Cortex of kidney (tissue), 1 donor: ENCODE measurements at places on chromosomes 5 and 9.

GRCh38 chr9:76738402-76738801, 25.8 kb upstream of the PCA3 start:
- DNase-seq = no peak

DNA sequence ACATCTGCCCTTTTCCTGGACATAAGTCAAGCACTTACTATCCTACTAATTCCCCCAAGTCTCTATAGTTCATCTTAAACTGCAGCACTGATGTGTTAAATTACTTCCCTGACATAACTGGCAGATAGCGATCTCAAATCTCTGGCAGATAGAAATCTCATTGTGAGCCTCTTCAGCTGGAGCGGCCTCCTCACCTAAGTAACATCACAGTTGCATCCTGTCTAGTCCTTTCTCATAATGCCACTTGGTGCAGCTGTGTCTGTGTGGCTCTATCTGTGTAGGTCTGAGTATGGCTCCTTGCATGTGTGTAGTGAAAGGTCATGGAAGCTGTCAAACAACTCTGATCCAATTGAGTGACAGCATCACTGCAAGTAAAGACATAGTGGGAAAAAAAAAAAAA, 53.6 kb upstream of the FST start:
- no peak for DNase-seq

DNA sequence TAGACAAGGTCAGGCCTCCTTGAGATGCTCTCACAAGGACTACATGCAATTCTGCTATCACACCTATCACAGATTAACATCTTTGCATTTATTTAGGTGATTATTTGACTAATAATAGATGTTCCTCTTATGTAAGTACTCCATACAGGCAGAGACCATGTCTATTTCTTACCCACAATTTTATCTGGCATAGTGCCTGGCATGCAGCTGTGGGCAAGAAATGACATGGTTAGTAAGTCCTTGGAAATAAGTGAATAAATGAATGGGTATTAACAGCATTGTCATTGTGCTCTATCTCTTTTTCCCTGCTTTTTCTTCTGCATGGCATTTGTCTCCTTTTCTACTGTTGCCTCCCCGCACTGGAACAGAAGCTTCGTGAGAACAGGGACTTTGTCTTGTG, 49.4 kb downstream of the SLC22A5 start:
- no peak for DNase-seq

DNA sequence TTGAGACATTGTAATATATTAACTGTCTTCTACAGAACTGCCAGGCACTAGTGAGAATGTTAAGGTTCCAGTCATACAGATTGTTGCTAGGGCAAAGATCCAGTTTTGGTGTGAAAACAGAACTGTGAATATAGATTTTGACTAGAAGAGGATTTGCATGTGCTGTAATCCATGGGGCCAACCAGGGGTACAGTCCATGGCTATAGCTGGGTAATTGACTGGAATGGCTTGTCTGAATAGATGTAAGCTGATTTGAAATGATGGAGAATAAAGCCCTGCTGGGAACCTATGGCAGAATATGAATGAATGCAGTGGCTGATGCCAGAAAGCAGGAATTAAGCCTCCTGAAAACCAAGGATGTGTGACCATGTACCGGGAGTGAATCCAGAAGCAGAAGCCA, 748.5 kb upstream of the CDH10 start:
- no peak for DNase-seq

- DNase-seq = no peak
These were observed 53.8 kb downstream of the NR2F1 start for GRCh38 chr5:93636837-93637236.

- no peak for DNase-seq
These were observed 676.4 kb downstream of the PRELID2 start for GRCh38 chr5:145158730-145159129.

GRCh38 chr5:65061974-65062353, 293.2 kb downstream of the CWC27 start:
- DNase-seq = no peak

DNA sequence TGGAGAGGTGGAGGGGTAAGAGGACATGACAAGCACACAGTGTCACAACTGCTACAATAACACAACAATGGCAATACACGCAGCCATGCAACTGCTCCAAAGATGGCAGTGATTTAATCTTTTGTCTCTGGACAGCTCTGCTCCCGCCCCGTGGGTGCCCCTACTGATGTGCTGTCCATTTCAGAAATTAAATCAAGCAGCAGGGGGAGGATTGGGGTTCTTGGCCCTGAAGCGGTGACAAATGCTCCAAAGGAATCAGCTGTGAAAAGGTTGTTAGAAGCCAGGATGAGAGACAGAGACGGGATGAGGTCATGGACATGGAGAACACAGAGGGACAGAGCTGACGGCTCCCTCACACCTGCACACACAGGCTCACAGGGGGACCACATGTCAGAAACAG, 22.6 kb downstream of the CNTFR start:
- DNase-seq = no peak

GRCh38 chr9:29691758-29692407, 2118.6 kb upstream of the C9orf72 start:
- no peak for DNase-seq
